ENCODE measurements at places on chromosomes 1 and 21. TPM values are rescaled to one million over a fixed set of nuclear protein-coding genes. Genes with fewer than 3 reads are reported as not detected.

GRCh38 chr1:201703621-201704438 lies 125.1 kb upstream of the IPO9 start:
- peaks cover 70% of the 10 kb centered on the region for H3K4me1 ChIP-seq
- DNase-seq: peak; percentile 75
- H3K36me3 ChIP-seq: peaks cover 20% of the 10 kb centered on the region

DNA sequence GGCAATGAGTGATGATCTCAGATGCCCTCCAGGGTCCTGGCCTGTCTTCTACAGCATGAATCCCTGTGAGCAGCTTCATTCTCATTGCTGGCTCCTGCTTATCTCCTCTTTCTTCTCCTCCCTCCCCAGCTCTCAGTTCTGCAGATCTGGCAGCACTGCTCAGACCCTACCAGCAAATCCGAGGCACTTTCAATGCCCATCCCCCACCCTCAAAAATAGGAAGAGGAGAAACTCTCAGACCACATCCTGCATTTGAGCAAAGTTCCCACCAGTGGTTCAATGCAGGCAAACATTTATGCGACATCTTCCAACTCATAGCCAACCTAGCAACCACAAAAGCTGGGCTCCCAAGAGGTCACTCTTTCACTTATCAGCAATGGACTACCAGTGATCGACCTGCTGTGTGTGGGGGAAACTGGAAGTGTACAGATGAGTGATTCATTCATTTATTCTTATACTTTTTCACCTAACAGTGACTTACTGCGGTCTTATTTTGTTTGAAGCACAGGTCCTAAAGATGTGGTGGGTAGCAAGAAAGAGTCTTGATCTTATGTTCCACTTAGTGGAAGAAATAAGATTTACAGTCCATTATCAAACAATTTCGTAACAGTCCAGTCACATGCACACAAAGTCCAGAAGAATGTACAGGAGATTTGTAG lies 5.8 kb upstream of the CHI3L2 start:
- peaks cover 35% of the 10 kb centered on the region for H3K4me1 ChIP-seq
- no peaks in the 10 kb centered on the region for H3K36me3 ChIP-seq
- no peak for DNase-seq
- H3K4me3 ChIP-seq: no peak overlapping the region
- no peak overlapping the region for H3K27ac ChIP-seq
- H3K27me3 ChIP-seq: peaks cover 4% of the 10 kb centered on the region

- no peak overlapping the region for H3K27ac ChIP-seq
- H3K4me3 ChIP-seq: no peak overlapping the region
- no peaks in the 10 kb centered on the region for H3K36me3 ChIP-seq
- DNase-seq: no peak
- H3K4me1 ChIP-seq: peaks cover 40% of the 10 kb centered on the region
- no peaks in the 10 kb centered on the region for H3K27me3 ChIP-seq
Measured at GRCh38 chr1:159795534-159795933, 6.6 kb upstream of the FCRL6 start.

The SYNC gene
- total RNA-seq: 40.8 TPM

GRCh38 chr21:39051588-39051949 lies 131.7 kb downstream of the PSMG1 start:
- peaks cover 46% of the 10 kb centered on the region for H3K4me1 ChIP-seq
- H3K36me3 ChIP-seq: 0 out of 2 replicates have a peak, but pooled peaks cover 4% of the 10 kb centered on the region
- H3K27me3 ChIP-seq: peaks cover under 1% of the 10 kb centered on the region
- peak overlapping the region; percentile 6 for H3K4me3 ChIP-seq
- peak; percentile 90 for DNase-seq

- DNase-seq: no peak
- no peaks in the 10 kb centered on the region for H3K27me3 ChIP-seq
- H3K36me3 ChIP-seq: no peaks in the 10 kb centered on the region
- H3K4me3 ChIP-seq: no peak overlapping the region
Measured at GRCh38 chr1:5737081-5737480, 255.1 kb downstream of the NPHP4 start.

The PPP2R5A gene
- total RNA-seq: 18.4 TPM

- no peak for DNase-seq
- no peaks in the 10 kb centered on the region for H3K36me3 ChIP-seq
Measured at GRCh38 chr1:202288177-202288576, 53.6 kb downstream of the UBE2T start.

GRCh38 chr1:33473900-33474299 lies 1.5 kb downstream of the ZSCAN20 start:
- DNase-seq: peak; percentile 25
- H3K27ac ChIP-seq: no peak overlapping the region
- H3K36me3 ChIP-seq: peaks cover 16% of the 10 kb centered on the region
- H3K4me1 ChIP-seq: peaks cover 49% of the 10 kb centered on the region

All from HFFc6 (cell line).